ENCODE measurements at places on chromosomes 5 and 9.

DNA sequence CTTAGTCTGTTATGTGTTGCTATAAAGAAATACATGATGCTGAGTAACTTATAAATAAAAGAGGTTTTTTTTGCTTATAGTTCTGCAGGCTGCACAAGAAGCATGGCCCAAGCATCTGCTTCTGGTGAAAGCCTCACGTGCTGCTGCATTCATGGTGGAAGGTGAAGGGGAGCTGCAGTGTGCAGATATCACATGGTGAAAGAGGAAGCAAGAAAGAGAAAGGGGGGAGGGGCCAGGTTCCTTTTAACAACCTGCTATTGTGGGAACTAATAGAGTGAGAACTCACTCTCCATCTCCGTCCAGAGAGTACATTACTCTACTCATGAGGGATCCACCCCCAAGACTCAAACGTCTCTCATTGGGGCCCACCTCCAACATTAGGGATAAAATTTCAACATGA is 12.5 kb upstream of the PARP8 start:
- DNase-seq, result no peak

GRCh38 chr5:83450183-83450966 is 21.2 kb upstream of the VCAN start:
- DNase-seq, result no peak

DNA sequence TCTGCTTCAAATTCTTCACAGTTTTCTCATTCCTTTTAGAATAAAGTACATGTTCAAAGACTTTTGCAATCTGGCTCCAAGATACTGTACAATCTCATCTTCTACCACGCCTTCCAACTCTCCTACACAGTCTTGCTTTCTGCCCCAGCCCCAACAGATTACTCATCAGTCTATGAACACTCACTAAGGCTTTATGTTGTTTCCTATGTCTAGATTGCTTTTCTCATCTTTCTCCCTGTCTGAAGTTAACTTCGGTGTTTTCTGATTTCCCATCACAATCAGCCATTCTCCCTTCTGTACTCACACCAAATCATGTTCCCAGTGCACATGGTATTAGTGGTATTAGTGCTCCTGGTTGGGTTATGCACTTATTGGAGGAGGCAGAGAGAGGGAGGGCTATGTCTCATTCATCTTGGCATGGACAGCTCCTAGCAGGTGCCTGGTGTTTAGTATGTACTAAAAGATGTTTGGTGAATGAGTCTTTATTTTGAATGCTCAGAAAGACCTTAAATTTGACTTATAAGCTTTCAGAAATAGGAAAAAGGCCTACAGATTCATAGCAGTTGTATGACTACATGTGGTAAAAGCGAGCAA is 44.0 kb upstream of the ZNF608 start:
- no peak for DNase-seq

DNA sequence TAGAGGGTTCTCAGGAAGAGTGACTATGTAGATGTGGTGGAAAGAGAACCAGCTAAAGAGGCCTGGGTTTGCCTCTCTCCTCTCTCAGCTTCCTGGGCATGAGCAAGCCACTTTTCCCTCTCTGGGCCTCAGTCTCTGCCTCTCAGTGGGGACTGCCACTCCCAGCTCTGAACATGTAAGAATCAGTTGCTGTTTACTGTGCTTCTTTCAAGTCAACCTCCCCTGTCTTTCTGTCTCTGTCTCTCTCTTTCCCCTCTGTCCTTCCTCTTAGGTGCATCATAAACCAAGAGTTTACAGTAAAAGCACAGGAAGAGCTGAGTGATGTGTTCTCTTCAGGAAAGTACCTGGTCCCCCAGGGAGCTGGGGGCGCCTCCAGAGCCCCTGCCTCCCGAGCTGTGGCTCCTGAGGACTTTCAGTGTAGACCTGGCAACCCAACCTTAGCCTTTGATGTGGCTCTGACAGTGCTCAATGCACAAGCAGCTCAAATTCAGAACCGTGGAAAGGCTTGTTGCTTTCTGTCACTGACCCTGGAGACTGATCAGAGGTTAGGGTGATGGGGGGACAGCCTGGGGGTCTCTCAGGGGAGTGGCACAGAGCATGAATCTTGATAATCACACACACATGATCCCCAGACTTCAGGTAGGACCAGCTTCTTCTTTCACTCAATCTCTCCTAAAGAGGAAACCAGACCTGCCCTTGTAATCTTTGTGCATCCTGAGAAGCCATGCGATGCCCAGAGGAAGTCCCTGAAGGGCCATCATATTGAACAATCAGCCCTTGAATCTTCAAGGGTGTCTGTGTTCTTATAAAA is 59.4 kb upstream of the TNFSF8 start:
- no peak for DNase-seq

GRCh38 chr5:153829510-153830065 is 209.1 kb downstream of the FAM114A2 start:
- no peak for DNase-seq

DNA sequence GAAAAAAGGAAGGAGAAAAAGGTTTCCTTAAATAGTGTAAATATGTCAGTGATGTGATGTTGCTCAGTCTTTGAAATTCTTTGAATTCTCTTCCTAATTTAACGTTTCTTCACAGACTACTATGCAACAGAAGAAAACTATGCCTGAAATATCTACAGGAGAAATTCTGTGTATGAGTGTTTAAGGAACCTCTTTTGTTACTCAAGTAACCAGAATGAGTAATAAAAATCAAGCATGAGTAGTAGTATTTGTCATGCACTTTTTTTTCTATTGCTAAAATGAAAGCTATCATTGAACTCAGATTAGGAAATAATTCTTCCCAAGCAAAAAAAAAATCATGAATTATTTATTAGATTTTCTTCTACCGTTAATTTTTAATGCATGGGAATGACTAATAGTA is 20.3 kb upstream of the THG1L start:
- no peak for DNase-seq

DNA sequence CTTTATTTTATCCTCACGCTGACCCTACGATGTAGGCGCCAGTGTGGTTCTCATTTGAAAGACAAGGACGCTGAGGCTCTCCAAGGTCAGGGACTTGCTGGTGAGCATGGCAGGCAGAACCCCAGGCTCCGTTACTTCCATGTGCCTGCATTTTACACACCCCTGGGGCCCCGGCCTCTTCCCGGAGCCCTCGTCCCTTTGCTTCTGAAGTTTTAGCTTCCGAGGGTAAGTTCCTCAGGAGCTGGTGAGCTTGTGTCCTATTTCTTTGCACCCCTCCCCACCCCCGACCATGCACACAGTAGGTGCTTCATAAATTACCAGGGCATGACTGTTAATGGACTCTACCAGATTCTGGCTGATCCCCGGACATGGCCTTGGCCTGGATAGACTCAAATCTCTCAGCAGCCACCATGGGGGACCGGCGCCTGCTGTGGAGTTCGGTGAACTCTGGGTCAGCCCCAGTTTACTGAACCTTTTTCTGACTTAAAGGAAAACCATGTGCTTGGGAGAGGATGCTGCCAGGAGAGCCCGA is 59.3 kb upstream of the RNU6ATAC start:
- DNase-seq, result no peak

- DNase-seq, result no peak
Observed at GRCh38 chr5:124575725-124576124, 170.7 kb downstream of the ZNF608 start.

GRCh38 chr5:21649969-21650368 is 1203.2 kb downstream of the CDH12 start:
- no peak for DNase-seq

DNA sequence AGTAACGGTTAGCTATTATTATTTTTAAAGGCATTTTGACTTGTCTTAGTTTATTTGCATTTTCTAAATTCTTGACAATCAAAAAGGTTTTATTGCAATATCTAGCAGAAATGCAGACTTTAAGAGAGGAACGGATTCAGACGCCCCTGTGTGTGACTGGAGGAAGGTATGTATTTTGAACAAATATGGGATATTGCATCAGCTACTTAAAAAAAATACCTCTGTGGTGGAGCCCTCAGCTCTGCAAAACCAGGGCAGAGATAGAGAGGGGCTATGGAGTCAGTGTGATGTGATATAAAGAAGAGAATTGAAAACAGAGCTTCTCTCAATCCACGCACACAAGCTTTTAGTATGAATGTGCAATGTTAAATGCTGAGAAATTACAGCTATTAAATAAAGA is 142.4 kb downstream of the ICE1 start:
- no peak for DNase-seq

GRCh38 chr9:73170185-73170957 is 18.7 kb downstream of the ANXA1 start:
- DNase-seq, result no peak

DNA sequence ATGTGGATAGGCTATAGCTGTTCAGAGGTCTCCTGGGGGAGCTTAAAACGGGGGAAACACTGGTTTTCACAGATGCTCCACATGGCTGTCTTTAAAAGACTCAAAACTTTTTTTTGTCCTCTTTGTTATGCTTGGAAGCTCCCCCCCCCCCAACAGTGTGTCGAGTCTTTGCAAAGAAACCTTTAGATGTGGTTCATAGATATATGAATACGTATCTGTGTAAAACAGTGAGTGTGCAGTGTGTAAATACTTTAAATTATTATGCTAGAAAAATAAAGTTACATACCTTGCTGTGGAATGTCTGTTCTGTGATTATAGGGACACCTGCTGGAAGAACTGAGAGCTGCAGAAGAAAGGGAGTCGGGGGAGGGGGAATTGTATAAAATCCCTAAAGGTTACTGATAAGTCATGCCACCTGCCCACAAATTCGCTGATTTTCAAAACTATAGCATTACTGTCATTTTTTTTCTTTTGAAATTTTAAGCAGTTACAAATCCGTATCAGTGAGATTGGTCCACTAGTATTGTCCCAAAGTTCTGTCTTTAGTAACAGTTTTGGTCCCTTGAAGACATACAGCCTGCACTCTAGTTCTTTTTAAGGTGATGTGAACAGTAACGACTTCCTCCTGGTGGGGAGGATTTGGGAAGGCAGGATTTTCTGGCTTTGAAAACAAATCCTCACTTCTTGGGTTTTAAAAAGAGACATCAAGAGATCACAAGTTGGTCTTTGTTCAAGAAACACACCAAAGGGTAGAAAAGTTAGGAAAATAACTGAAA is 22.9 kb downstream of the RGMB start:
- DNase-seq, result peak; percentile 32

Data from progenitor cell of endocrine pancreas (in vitro differentiated cells).